ENCODE measurements at places on chromosomes 6 and 20.

- no peak for DNase-seq
Observed at GRCh38 chr6:35683267-35683666, 5.4 kb downstream of the FKBP5 start.

GRCh38 chr6:109788687-109789086 lies 97.6 kb downstream of the FIG4 start:
- DNase-seq = no peak

DNA sequence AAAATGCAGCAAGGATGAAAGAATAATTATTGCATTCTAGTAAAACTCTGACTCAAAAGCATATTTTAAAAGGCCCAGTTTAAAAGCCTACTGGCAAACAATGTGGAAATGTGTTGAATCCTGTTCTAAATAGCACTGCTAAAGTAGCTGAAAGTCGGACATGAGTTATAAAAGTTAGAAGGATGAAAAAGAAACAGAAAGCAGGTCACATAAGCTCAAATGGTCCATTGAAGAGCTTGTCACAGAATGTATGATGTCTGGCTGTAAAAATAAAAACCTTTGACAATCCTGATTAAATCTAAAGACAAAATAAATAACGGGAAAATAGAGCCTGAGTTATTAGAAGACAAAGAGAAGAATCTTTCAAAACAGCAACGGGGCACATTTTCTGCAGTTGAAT lies 218.6 kb upstream of the UFL1 start:
- no peak for DNase-seq

GRCh38 chr6:166252601-166253000 lies 55.6 kb downstream of the PRR18 start:
- no peak for DNase-seq

DNA sequence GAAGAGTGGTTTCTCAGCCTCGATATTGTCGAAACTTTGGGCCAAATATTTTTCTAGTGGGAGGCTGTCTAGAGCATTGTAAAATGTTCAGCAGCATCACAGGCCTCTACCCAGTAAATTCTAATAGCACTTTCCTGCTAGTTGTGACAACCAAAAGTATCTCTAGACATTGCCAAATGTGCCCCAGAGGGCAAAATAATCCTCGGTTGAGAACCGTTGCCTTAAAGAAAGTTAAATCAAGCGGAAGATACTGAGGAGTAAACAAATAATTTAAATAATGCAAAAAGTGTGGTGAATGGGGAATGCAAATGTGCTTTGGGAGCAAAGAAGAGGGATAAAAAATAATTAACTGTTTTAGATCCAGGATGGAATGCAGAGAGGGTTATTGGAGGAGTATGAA lies 106.4 kb upstream of the ASCC3 start:
- DNase-seq = no peak

GRCh38 chr6:23280437-23280836 lies 711.1 kb downstream of the HDGFL1 start:
- no peak for DNase-seq

DNA sequence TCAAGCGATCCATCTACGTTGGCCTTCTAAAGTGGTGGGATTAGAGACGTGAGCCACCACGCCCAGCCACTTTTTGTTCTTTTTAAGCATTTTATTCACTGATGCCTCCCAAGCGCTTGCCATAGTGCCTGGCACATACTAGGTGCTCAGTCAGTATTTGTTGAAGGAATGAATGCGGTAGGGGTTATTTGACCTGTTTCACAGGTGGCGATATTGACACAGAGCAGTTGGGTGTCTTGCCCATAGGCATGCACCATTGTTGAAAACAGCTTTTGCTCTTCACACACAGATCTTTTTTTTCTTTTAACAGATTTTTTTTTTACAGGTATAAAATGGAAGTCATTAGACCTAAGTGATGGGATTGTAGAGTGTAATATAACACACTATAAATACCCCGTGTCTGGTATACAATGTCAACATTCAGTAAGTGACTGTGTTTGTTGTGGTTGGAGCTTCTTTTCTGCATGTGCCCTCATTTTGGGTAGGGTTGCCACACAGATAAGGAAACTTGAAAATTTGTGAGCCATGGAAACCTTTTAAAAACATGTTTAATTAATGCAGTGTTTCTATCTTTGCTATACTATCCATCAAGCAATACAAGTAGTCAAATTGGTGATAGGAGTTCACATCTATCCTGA lies 24.8 kb downstream of the RREB1 start:
- no peak for DNase-seq

GRCh38 chr6:106272287-106272686 lies 53.3 kb downstream of the ATG5 start:
- DNase-seq = no peak

GRCh38 chr6:6614096-6614982 lies 25.8 kb downstream of the LY86 start:
- DNase-seq = no peak

GRCh38 chr6:1316489-1316971 lies 4.6 kb downstream of the FOXQ1 start:
- no peak for DNase-seq

GRCh38 chr6:45712786-45713185 lies 302.9 kb downstream of the CLIC5 start:
- no peak for DNase-seq

DNA sequence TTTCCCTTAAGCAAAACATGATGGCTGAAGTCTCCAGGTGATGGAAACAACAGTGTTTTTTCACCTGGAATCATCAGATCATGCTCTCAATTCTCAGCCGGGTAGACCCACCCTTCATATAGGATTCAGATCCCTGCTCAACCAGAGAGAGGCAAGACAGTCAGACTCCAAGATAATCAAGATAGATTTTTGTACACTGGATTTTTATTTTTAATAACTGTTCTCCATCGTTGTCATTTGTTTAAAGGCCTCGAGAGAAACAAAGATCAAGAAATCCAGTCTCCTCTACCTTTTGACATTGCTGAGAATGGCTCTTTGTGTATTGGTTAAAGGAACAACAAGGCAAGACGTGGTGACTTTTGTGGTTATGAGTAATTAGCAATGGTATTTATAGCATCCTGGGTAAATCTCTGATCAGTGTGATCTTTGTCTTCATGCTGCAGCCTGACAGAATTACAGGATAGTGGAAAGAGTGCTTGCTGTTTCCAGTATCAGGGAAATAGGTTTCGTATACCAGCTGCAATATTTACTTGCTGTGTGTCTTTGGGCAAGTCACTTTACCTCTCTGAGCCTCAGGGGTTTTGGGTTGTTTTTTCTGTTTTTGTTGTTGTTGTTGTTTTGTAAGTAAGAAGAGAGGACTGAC lies 29.9 kb downstream of the ID4 start:
- DNase-seq = no peak

- no peak for DNase-seq
Observed at GRCh38 chr6:144232176-144232831, 52.8 kb upstream of the UTRN start.

- DNase-seq = no peak
Observed at GRCh38 chr20:25020901-25021301, 28.4 kb upstream of the APMAP start.

DNA sequence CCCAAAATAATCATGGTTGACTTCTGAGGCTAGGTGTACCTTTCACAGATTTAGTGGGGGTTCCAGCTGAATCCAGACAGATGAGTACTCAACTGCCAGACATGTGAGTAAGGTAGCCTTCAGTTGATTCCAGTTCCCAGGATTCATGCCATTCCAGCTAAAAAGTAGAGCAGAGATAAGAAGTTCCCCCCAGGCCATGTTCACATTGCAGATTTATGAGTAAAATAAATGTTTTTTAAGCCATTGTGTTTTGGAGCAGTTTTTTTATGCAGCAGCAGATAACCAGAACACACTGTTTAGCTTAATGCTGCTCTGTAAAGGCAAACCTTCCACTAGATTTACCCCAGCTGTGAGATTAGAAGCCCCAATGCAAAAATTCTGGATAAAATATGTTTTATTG lies 245.0 kb downstream of the RFPL4B start:
- no peak for DNase-seq

- DNase-seq = no peak
Observed at GRCh38 chr20:49395183-49395582, 87.3 kb downstream of the KCNB1 start.

- DNase-seq = no peak
Observed at GRCh38 chr6:155955038-155955437, 499.4 kb upstream of the NOX3 start.

DNA sequence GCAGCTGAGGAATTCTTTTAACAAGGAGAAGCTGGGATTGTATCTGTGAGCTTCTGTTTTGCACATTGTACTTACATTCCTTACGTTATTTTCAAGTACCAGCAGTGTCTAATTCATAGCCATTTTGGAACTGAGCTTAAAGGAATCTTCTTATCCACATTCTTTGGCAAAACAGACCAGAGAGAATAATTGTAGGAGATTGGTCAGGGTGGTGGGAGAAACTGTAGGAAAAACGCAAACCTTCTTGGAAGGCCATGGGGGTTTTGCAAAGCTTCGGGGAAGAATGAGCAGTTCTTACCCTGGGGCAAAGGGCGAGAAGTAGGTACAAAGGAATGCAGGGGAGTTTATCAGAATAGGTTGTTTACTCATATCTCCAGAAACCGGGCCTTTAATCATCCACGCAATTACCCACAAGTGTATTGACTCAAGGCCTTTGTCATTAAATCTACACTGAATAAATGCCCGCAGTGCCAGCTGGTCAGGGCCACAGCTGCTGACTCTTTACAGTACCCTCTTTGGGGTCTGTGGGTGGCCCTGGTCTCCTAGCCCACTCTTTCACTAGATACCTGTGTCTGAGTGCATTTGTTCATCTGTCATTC lies 39.6 kb upstream of the SPTLC3 start:
- DNase-seq = no peak

GRCh38 chr6:130933712-130934200 lies 106.5 kb downstream of the SMLR1 start:
- no peak for DNase-seq

DNA sequence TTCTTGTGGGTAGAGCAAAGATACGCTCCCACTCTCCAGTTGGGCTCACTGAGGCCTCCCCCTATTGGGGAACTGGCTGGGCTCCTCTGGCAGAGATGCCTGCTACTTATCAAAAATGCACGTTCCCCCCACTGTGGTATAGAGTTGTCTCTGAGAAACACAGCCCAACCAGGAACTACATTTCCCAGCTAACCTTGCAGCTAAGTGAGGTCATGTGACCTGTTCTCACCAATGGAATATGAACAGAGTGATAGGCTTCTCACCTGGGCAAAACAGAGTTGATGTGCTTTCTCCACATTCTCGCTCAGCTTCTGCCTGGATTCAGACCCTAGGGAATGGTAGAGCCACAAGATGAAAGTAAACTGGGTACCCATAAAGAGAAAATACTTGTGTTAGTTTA lies 49.1 kb upstream of the PTPRT start:
- DNase-seq = no peak

GRCh38 chr6:148440877-148441453 lies 98.3 kb downstream of the SASH1 start:
- peak; percentile 57 for DNase-seq

GRCh38 chr6:41326092-41326491 lies 9.3 kb upstream of the NCR2 start:
- DNase-seq = no peak

DNA sequence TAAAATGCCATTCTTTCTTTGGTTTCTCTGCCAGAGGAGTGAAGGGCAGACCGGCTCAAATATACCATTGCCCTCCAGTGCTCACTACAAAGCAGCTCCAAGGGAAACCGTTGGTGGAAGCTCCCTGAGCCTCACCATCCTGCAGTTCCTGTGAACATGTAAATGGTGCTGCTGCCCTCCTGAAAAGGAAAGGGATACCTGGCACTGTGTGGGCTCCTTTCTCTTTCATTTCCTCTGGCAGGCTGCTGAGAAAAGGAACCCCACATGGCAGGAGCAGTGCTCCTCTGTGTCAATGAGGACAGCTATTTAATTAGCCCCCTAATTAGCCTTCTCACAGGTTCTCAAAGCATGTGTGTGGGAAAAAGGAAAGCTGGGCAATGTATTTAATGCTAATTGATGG lies 142.5 kb downstream of the KLHL32 start:
- no peak for DNase-seq

GRCh38 chr6:158955255-158955654 lies 44.7 kb downstream of the RSPH3 start:
- DNase-seq = no peak

DNA sequence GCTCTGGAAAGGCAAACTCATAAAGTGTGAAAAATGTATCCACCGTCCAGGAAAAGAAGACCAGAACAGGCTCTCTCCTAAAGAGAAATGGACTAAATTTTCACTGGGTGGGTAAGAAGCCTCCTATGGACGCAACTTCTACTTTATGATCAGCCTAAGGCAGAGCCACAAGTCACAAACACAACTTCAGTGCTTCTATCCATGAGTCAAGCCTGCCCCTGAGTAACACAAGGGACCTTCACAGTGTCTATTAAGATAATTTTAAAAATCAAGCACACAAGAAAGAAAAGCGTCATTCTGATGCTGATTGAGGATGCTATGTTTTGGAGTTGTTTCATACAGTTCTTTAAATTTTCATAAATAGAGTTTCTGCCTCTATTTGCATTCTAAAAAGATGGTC lies 601.7 kb upstream of the ARID1B start:
- no peak for DNase-seq

DNA sequence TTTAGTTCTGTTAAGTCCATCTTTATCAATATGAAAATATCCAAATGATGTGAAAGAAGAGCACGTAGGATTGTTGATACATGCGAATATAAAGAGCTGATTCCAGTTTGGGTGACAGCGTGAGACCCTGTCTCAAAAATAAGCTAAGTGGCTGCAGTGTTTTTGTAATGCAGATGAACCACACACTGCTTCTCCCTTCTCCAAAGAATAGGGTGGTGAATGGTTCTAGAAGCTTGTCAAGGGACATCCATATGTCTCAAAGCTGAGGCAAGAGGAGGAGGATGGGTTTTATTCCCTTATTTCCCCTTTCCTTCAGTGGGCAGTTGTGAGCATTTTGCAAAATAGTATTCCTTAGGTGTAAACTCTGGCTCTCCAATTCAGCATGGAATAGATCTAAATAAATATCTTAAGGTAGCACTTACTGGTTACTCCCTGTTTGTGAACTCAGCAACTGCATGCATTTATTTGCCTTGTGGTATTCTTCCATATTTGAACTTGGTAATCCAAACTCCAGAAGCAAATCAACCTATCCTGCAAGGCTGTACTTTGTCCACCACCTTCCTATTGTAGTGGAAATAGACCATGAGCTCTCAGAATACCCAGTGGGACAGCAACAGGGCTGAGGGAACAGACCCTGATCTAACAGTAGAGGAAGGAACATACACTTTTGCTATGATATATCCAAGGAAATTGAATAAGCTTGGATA lies 38.0 kb downstream of the XRN2 start:
- no peak for DNase-seq

DNA sequence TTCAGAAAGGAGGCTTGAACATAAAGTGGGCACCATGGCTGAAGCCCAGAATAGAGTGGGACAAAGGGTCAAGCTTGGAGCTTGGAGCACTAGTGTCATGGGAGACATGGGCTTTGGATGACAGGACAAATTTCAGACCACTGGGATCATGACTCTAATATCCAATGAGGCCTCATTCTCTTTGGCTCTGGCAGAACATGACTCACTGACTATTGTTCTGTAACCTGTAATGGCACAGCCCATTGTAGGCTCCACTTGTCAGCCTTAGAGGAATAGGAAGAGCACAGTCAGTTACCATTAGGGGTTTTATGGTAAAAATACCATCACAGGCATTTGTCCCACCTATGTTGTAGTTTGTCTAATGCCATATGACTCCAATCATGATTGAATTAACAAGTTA lies 34.0 kb upstream of the MMS22L start:
- DNase-seq = no peak

- no peak for DNase-seq
Observed at GRCh38 chr6:143293523-143293922, 157.0 kb downstream of the ADAT2 start.
